NCI-H1092 (cell line): ENCODE measurements at places on chromosomes 2 and 18.

- no peak for DNase-seq
Observed at GRCh38 chr2:129565551-129566109, 413.8 kb upstream of the RAB6C start.

DNA sequence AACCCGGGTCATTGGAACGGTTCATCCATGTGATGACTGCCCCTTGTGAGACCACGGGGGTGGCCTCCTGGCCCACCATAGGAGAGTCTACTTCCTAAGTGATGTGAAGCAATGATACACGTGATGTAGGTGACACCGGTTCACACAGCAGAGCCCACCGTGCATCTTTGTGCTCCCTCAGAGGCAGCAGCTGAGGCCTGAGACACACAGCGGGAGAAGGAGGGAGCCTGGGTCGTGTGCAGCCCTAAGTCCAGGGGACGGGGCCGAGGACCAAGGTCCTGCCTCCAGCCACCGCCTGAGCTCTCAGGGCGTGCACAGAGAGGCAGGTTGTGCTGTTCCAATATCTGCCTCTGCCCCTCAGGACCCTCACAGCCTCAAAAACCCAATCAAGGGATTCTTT is 377.2 kb upstream of the SALL3 start:
- no peak for DNase-seq

DNA sequence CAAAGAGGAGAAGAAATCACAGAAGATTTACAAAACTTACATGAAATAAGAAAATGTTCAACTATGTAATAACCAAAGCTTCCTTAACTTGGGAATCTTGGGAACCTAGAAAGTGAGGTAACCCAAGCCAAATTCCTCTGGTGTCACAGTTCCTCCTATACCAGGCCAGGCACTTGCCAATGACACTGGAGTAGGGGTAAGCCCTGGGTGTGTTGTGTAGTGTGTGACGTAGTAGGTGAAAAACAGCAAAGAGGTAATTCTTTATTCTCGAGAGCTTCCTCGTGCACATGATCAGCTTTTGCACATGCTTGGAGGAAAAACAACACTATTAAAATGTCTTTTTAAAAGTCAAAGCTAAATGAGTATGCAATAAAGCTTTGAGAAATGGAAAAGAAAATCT is 118.0 kb downstream of the METTL8 start:
- no peak for DNase-seq

DNA sequence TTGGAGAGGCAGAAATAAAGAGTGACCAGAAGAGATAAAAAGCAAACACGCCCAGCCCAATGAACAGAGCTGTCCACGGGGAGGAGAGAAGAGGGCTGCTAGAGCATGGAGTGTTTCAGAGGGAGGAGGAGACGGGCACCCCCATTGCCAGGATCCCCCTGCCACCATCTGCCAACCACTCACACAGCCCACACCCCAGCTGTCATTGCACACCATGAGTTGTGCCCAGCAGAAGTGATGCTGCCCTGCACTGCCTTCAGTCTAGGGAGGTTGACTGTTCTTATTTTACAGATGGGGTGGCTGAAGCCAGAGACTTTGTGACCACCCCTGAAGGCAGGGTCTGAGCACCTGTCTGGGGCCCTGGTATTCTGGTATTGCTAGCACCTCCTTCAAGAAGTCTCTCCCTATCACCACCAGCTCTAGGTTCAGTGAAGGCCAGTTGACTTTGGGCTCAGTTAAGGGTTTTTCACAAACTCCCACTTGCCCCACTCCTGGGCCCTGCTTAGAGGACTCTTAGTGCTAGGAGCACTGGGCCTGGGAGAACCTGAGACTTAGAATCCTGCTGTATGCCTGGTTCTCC is 2.4 kb downstream of the FABP1 start:
- DNase-seq, result no peak

DNA sequence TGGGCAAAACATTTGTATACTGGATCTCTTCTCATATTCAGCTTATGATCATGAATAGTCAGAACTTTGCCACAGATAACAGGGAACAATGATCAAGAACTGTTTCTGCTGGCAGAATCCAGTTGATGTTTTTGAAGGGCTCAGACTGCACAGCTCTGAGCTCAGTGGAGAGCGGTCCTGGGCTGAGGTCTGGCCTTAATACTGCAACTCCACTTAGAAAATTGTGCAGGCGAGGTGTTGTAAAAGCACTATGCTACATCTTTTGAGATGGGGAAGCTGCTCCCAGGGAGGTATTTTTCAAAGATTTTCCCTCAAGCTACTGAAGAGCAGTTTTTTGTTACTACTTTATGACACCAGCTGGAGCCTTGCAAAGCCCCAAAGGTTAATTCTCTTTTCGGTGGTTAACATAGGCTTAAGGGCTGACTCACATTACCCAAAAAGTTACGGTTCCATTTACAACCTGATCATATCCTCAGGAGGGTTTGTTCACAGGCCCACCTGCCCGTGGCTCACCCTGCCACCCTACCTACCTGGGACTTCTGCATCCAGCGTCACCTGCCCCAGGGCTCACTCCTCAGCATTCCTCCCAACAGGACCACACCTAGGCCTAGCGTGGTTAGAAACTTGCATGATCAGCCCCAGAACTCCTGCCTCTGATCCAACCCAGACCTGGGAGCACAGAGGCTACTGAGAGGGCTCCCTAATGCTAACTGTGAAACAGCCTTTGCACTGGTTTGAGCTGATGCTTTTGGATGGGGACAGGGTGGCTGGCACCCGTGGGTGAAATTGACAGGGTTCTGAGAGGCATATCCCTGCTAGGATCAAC is 114.4 kb downstream of the NCK2 start:
- no peak for DNase-seq

- no peak for DNase-seq
Observed at GRCh38 chr2:3147651-3148530, 229.7 kb downstream of the EIPR1 start.

GRCh38 chr2:19709553-19709952 is 192.2 kb downstream of the TTC32 start:
- no peak for DNase-seq

- no peak for DNase-seq
Observed at GRCh38 chr2:237097326-237097910, 11.7 kb downstream of the COPS8 start.

DNA sequence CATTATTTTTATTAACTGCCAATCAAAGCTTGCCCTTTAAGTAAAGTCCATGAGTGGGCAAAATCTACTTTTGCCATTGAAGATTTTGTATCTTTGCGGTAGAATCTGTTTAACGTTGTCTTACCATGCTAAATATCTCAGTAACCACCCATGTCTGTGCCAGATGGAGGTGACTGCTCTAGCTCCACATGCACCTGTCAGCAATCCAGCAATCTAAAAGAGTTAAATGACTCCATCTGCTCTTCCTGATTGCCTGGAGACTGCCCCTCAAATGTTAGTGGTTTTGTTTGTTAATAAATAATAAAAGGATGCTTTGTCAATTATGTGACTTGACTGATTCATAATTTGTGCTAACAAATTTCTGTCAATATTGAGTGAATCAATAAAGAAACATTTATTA is 141.7 kb downstream of the RBM43 start:
- no peak for DNase-seq

DNA sequence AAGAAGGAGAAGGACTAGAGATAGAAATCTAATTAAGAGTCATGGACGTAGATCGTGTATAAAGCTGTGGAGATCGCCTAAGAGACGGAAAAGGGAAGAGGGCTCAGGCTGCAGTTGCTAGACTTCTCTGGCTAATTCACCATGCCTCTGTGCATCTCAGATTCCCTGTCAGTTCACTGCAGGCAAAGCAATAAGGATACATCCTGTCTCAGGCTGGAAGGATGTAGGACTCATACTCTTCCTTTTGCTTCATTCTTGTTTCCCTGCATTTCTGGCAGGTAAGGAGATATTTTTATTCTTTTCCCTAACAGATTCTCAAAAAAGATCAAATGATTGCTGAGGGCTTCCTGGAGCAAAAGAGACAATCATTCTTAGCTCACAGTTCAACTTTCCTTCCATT is 112.5 kb downstream of the AP1S3 start:
- no peak for DNase-seq

DNA sequence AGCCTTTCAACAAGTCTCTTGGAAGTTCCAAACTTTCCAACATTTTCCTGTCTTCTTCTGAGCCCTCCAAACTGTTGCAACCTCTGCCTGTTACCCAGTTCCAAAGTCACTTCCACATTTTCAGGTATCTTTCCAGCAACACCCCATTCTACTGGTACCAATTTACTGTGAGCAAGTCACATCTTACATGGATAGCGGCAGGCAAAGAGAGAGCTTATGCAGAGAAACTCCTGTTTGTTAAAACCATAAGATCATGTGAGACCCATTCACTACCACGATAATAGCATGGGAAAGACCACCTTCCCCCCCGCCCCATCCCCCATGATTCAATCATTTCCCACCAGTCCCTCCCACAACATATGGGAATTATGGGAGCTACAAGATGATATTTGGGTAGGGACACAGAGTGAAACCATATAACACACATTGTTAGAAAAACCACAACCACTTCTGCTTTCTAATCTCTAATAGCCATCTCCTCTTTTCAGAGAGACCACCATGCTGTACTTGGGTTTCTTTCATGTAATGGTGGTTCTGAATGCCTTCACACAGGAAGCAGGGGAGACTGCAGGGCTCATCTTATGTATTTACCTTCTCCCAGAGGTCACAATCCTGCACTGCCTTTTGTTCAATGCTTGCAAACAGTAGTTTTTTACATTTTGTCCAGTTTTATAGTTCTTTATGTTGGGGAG is 46.0 kb upstream of the CALCRL start:
- no peak for DNase-seq

DNA sequence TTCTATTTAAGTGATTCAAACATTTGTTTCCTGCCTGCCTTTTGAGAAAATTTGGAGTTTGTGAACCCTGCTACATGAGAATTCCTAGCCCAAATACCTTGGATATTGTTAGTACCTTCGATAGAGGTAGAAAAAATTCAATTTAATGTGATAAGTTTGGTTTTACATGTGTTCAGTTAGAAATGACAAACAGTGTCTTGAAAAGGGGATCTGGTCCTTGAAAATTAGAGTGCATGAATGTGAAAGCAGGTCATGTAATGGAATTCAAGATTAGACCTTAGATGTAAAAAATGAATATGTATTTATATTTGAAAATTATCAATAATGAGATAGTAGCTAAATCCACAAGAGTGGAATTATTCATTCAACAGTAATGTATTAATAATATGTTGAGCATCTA is 70.5 kb downstream of the PIK3C3 start:
- no peak for DNase-seq

- no peak for DNase-seq
Observed at GRCh38 chr18:3663870-3664512, 214.0 kb downstream of the TGIF1 start.

GRCh38 chr2:38122344-38122743 is 46.4 kb upstream of the CYP1B1 start:
- DNase-seq, result no peak

DNA sequence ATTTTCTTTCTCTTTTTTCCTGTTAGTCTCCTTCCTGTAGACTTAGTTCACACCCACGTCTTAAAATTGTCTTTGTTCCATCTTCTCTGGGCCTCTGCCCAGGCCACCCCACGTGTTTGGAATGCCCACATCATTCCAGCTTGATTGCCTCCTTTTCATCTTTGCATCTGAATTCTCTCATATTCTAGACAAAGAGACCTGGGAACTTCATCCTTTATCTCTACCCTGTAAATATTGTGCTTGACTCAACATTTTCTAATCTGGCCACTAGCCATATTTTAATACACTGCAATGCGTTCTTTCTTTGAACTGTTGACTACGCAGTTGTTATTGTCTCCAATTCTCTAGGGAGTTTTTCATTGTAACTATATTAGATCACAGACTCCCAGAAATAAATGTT is 187.5 kb upstream of the NRXN1 start:
- no peak for DNase-seq

GRCh38 chr2:188966079-188966571 is 8.0 kb upstream of the COL3A1 start:
- DNase-seq, result no peak

GRCh38 chr18:3824101-3824500 is 374.1 kb downstream of the TGIF1 start:
- no peak for DNase-seq

GRCh38 chr18:28357766-28358401 is 181.0 kb upstream of the CDH2 start:
- no peak for DNase-seq

- no peak for DNase-seq
Observed at GRCh38 chr2:16318474-16319195, 347.0 kb downstream of the CYRIA start.

- no peak for DNase-seq
Observed at GRCh38 chr18:8656232-8656631, 47.0 kb downstream of the RAB12 start.

- DNase-seq, result no peak
Observed at GRCh38 chr2:48870503-48870902, 115.0 kb upstream of the LHCGR start.

- DNase-seq, result no peak
Observed at GRCh38 chr2:198767694-198768093, 690.0 kb downstream of the SATB2 start.

GRCh38 chr2:232549655-232550353 is 553 bp downstream of the TIGD1 start:
- DNase-seq, result no peak

DNA sequence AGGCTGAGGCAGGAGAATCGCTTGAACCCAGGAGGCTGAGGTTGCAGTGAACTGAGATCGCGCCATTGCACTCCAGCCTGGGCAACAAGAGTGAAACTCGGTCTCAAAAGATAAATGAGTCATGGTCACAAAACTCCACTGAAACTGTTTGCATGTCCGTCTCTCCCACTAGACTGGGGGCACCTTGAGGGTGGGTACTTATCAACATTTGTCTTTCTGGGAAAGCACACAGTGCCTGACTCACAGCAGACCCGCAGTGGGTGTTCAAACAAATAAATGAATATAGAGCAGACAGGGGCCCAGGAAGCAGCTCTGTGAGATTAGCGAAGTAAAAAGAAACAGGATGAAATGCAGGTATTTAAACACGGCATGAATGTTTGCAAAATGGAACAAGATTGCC is 211.1 kb upstream of the GATA6 start:
- DNase-seq, result no peak

DNA sequence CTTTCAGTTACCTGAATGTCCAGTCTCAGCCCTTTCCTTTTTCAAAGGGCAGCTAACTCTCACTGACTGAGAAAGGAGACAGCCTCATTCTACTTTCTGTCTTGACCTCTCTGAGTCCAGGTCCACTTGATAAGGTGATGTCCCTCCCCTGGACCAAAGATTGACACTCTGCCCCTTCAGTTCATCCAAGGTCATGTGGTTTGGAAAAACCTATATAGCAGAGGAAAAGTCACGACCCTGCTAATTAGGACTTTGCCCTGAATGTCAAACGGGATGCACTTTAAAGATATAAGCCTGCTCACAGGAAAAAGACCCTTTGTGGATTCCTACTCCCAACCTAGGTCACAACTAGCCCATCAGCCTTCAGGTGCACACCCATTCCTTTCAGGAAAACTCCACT is 208.3 kb downstream of the AGPS start:
- DNase-seq, result no peak

DNA sequence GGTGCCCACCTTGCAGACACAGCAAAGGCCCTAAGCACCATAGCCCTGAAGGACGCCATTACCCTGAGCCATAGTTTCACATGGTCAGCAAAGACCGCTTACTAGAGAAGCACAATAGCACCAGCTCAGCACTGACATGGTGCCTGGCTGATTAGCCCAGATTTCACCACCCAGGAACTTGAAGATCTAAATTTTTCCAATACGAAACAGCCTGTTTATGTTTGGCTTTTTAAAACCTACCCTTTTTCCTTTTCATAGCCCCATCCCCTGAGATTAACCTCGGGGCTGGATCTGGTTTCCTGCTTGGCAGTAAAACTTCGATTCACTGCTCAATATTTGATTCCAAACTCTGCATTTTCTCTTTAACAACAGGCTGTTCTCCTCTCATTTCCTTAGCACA is 158.5 kb upstream of the PID1 start:
- no peak for DNase-seq
